NCI-H187 treated with DMSO at 0.1 percent for 48 hours (cell line): ENCODE measurements at places on chromosomes 7 and 10.

DNA sequence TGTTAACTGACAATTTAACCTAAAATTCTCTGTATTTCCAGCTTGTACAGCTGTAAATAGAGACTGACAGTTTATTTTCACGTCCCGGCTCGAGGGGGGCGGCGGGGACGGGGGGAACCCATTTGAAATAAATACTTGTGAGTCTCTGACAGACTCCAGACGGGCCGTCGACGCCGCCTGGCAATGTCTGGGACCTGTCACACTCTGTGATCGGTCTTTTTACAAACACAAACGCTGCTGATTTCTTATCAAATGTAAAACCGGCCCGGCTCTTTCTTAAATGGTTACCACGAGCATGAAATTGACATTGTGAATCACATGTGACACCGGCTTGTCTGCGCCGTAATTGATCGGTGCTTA lies 57.0 kb downstream of the UNCX start:
- no peak for DNase-seq

DNA sequence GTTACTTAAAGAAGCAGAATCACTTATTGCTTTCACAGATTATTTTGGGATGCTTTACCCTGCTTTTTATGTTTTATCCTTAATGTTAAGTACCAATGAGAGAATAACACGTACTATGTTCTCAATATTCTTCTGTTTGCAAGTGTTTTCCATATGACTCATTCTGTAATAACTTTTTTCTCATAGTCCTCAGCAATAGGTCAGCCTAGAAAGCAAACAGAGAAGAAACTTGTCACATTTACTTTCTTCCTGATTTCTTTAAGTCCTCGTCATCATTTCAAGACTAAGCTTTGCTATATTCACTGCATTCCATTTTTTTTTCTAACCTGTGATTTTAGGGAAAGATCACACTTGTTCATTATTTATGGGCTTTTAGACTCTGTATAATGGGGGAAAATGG lies 6.8 kb upstream of the AGR2 start:
- no peak for DNase-seq

GRCh38 chr7:45070254-45070642 lies 18.5 kb downstream of the NACAD start:
- DNase-seq = no peak

GRCh38 chr7:66418537-66418936 lies 210.1 kb upstream of the KCTD7 start:
- no peak for DNase-seq

- DNase-seq = no peak
Measured at GRCh38 chr10:125823663-125824251, 411 bp downstream of the BCCIP start.

DNA sequence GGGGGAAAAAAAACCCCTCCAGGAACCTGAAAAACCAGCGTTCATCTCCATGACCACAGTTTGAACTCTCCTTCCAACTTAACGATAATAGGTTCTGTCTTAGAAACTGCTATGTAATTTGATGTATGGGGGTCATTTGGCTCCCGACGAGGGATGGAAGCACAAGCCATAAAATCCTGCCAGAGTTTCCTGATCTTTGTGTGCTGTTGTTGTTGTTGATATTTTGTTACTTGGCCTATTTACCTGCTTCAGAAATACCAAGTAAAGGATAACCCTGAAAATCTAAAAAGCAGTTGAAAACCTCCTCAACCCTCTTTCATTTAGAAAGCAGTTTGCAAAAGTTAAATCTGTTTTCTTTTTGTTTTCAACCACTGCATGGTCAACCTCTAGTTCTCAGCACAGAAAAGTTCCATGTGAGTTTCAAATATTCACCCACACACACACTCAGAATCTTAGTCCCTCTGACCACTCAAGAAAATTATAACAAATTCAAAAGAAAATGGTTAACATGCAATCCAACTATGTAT lies 9.3 kb upstream of the HOXA2 start:
- no peak for DNase-seq

DNA sequence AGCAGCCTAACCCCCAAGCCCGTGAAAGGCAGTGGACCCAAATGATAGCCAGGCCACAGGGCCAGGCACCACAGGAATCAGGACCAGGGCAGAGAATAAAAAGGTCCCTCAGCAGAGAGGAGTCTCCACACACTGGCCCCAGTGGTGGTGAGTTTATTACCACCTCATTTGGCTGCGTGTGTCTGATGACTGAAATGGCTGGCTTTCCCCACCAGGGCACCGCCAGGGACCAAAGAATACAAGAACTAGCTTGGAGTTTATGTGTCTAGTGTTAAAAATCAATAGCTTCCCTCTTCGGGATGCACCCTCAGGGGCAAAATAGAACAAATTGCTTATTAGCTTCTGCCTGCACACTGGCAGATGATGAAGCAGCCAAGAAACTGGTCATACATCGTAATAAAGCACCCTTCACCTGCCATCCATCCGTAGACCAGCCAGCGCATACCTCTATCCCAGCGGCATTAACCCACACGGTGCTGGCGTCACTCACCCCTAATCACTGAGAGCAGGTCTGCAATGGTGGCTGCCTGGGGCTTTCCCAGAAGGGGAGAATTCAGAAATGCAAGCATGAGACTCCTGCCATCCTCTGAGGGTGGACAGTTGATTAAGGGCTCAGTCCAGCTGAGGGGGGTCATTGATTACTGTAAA lies 223.7 kb upstream of the ZMIZ1 start:
- peak; percentile 8 for DNase-seq

GRCh38 chr10:91227576-91227975 lies 7.1 kb downstream of the PCGF5 start:
- DNase-seq = no peak

DNA sequence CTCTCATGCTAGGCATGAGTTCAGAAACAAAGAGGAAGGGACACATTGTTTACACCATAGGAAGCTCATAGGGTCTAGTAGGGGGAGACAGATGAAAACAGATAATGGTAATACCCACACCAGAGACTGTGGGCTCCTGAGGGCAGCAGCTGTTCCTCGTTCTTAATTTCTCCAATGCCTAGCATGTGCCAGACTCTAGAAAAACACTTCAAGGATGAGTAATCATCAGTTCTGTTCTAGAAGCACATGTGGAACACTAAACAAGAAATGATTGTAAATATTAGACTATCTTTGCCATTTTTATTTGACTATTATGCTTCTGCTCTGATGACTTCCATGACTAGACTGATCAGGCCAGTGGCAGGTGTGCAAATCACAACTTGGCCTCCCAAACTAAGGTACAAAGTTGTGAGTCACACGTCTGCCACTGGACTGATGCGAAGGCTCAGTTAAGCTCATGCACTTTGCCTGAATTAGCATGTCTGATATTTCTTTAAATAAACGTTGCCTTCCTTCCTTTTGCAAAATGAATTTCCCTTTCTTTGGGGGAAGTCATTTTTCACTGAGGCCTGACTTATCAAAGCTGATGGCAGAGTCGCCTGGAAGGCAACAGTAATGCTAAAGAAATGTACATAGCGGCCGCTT lies 89.2 kb upstream of the FGL2 start:
- no peak for DNase-seq

DNA sequence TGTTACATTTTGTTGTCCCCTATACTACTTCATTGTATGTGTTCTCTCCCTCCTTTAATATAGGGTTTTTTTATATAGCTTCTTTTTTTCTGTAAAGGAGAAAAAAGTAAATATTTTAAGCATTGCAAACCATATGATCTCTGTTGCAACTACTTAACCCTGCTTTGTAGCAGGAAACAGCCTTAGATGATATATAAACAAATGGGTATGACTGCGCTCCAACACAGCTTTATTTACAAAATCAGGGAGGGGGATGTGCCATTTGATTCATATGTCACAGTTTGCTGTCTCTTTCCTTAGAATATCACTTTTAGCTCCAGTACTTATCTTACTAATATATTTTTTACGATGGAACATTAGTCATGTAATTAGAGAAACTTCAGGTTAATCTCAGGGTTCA lies 155.2 kb upstream of the GNAI1 start:
- DNase-seq = no peak

GRCh38 chr10:34290412-34291081 lies 524.5 kb downstream of the PARD3 start:
- no peak for DNase-seq

DNA sequence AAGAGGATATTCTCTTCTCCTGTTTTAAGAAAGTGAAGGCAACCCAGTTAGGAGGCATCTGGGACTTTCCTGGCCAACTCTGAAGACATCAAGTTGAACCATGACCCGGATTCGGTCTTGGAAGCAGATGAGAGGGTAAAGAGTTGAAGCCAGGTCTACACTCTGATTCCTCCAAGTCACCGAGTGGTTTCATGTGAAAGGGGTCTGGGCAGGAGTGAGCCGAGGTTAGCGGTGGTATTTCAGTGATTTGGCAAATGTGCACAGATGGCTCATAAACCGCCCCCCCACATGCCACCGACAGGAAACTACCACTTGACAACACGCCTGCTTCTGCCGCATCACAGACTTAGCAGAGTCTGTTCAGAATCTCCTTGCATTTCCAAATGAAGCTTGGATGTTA lies 11.4 kb upstream of the REPIN1 start:
- DNase-seq = no peak

DNA sequence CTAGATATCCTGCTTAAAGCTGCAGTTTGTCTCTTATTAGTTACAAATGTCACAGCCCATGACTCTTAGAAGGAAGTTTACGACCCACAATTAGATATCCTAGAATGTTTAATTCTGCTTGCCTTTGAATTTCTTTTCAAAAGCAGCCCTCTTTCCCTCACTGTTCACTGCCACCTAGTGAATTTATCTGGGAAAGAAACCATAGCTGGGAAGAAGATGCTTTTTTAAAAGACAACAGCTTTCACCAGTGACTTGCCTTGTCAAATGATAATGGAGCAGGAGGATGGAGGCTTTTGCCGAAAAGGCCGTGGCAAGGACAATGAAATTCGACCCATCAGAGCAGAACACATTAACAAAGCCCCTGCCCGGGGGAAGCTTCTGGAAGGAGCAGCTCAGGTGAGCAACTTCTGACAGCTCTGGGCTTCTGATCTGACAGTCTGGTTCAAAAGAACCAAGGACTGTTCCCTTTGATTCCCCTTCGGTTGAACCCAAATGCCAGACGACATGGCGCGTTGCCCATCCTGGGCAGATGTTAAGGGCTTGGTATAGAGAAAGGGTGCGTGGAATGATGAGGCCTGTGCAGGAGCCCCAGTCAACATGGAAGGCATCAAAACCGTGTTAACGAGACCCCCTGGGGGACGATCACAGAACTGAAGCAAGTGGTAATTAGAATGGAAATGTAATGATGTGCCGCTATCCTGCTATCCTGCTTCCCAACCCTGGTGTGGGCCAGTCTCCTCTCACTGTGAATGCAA lies 236.8 kb downstream of the FRMD4A start:
- no peak for DNase-seq

- DNase-seq = no peak
Measured at GRCh38 chr7:104416866-104417393, 88.5 kb downstream of the LHFPL3 start.

GRCh38 chr10:96688789-96689188 lies 31.5 kb downstream of the PIK3AP1 start:
- no peak for DNase-seq

DNA sequence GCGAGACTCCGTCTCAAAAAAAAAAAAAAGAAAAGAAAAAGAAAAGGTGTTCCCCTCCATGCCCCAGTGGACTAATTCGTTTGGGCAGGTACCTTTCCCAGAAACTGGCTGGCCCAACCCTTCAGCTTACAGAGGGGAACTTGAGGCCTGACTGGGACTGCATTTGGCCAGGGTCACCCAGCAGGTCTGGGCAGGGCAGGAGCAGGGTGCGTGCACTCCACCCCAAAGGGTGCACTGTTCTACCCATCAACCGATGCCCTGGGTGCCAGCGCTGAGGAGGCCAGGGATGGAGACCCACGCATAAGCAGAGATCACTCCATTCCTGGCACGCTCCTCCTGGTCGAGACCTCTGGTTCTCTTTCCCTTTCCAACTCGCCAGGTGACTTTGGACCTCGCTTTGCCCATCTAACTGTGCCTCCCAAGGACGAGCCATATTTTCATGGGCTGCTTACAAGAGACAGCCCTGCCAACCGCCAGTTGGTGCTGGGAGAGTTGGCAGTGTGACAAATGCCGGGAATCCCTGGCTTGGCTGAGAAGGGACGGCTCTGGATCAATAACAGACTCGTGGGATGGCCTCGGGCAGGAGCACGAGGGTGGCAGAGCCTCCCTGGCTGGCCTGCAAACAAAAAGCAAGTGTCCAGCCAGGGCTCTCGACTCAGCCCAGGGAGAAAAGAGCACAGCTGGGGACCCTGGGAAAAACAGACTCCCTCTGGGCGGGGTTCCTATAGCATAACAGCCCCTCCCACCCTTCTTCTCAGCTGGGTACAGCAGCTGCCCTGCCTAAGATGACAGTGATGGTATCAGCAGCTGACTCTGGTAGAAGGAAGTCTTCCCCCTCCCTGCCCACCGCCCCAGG lies 7.9 kb downstream of the HSPB1 start:
- DNase-seq = peak; percentile 37

DNA sequence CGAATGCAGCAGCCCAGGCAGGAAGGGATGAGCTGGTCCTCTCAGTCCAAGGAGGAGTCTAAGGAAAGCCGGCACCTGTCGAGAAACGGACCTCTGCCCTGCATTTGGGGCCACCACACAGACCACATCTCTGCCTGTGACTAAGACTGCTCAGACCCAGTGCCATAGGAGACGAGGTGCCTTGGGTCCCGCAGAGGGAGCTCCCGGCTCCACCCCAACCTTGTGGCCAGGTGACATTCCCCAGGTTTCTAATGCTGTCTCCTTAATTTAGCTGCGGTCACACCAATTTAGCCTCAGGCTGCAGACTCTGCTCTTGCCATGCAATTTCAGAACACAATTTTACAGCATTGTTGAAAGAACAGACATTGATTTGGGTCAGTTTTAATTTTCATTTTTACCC lies 22.8 kb upstream of the CRHR2 start:
- DNase-seq = no peak

DNA sequence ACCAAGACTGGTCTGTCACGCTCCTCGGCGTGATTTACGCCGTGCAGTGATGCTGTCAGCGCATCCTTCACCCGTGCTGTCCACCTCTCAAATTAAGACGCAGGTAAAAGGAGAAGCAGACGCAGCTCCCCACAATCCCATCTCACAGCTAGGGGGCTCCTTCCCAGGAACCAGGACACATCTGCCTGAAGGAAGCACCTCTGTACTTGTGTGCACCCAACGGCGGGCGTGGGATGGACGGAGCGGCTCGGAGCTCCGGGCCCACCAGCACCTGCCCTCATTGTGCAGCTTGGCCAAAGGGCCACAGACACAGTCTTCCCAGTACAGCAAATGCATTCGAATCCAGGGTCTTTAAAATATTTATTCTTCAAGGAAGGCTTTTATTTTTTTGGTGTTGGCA lies 55.3 kb downstream of the STK32C start:
- DNase-seq = no peak

- no peak for DNase-seq
Measured at GRCh38 chr10:108862676-108863350, 1060.5 kb downstream of the XPNPEP1 start.

- no peak for DNase-seq
Measured at GRCh38 chr7:126699707-126700106, 553.0 kb downstream of the GRM8 start.

DNA sequence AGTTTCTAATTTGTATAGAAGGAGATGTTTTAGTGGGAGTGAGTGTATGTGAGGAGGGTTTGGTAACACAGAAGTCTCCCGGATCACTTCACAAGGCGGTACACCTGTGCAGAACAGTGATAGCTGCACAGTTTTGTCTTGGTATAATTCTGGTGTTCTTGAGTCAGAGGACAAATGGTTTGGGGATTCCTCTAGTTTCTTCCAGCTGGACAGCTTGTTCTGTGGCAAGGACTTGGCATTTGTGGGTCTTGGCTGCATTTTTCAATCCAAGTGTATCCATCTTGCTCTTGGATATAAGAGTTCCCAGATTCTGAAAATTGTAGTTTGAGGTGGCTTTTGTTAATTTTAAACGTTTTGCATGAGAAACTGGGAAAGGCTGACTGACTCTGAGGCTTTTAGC lies 135.7 kb downstream of the AHR start:
- DNase-seq = no peak
